ENCODE measurements at places on chromosomes 11 and 22. TPM values are rescaled to one million over a fixed set of nuclear protein-coding genes. Genes with fewer than 3 reads are reported as not detected.

Gene BCO2
- total RNA-seq: 24.5 TPM

Gene XKR3
- not detected for total RNA-seq

Gene EMID1
- total RNA-seq: 9.4 TPM

Gene CYB561A3
- 19.6 TPM for total RNA-seq

Gene GRM5
- total RNA-seq: 0.53 TPM

Gene MUC2
- not detected for total RNA-seq

GRCh38 chr11:32508780-32509179 lies 73.4 kb upstream of the WT1 start:
- no peak for DNase-seq

DNA sequence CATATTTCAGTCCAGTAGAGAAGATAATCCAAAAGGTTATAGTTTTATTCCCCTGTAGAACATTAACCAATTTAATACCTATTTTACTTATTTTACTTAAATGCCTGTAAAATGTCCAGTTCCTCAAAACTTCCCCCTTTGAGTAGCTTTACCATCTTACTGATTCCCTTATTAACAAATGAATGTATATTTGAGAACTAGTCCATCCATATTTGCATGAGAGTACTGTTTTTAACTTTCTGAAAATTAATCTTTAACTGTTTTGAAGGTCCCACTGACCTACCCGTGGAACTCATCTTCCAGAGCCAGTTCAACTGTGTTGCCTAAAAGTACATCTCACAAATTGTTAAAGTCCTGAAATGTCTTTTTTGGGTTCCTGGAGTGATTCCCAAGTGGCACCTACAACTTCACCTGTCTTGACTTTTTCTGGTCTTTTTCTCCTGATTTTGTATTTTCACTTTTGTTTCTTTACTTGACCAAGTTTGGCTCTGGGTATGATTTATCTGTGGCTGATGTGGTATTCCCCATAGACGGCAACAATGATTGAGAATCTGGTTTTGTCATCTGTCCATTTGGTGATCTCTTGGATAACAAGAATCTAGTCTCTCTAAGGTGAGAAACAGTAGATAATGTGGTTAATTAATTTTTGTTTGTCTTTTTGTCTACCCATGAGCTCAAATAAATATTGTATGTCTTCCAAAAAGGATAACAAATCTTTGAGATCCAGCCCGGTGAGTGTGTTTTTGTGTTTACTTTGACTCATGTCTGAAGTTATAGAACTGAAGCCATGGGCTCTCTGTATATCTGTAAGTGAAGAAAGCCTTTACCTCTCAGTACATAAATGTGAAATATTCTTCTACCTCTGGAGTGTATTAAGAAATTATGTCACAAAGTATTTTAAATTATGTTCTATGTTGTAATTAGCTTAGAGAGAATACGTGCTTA lies 174.2 kb downstream of the ETS1 start:
- DNase-seq: no peak

DNA sequence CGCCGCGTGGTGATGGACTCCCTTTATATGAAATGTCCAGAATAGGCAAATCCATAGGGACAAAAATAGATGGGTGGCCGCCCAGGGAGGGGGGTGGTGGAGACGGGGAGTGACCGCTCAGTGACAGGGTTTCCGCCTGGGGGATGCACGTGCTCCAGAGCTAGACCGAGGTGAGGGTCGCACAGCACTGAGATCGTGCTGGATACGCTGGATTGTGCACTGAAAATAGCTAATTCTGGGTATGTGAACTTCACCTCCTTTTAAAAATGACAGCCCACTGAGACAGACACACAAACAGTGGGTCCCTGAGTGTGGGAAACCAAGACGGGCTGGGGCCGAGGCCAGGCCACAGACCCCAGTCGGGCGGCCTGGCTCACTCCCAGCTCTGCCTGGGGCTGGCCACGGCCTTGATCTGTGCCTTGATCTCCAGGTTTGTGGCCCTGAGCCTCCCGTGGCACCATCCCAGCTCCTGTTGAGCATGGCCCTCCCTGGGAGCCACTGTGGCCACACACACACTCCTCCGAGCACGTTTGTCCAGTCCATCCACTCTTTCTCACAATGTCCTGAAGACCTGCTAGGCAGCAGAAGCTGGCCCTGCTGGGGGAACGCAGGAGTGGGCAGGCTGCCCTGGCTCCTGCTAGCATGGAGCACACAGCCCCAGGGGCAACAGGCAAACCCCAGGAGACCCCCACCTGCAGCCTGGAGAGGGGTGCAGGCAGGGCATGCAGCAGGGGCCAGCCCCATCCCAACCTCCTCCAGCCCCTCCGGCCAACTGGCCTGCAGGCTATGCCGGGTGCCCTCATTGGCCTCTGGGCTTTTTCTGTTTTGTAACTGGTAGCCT lies 41.0 kb upstream of the TH start:
- no peak for DNase-seq

DNA sequence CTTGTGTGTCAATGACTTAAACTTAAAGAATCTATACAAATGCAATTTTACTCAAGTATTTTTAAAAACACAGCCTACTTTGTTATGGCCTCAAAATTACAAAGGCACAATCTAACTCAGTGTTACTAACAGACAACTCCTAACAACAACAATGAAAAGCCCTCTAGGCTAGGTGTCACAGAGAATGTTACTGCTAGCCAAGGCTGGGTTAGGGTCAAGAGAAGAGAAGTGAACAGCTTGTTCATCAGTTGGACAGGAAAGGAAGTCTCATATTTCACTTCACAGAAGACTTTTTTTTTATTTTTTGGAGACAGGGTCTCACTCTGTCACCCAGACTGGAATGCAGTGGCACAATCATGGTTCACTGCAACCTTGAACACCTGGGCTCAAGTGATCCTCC lies 26.0 kb downstream of the CLDN25 start:
- DNase-seq: no peak

- DNase-seq: no peak
Measured at GRCh38 chr22:17990147-17990546, 34.2 kb downstream of the MICAL3 start.

GRCh38 chr22:43185860-43186261 lies 1.1 kb downstream of the TTLL12 start:
- no peak for DNase-seq

DNA sequence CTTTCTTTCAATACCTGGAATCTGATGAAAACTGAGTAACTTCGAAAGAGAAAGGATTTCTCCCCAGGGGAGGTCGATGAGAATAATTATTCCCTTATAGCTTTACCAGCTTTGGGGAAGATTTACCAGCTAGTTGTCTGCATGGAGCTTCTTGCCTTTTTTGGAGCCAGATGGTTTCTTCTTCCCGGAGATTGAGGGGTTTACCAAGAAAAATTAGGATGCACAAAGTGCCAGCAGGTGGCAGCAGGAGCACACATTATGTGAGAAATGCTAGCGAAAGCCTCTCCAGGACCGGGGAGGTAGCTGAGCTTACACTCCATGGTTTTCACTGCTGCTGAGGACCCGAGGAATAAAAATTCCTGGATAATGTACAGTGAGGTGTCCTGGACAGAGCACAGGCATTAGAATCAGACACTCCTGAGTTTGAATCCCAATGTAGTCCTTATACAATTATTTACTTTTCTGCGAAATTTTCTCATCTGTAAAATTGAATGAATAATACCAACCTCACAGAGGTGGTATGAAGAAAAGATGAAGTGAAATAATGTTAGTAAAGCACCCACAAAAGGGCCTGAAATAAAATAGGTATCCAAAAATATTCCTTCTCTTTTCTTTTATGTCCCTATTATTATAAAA lies 46.0 kb upstream of the PARVA start:
- DNase-seq: peak; percentile 82

- no peak for DNase-seq
Measured at GRCh38 chr11:10601837-10602236, 33.4 kb upstream of the LYVE1 start.

DNA sequence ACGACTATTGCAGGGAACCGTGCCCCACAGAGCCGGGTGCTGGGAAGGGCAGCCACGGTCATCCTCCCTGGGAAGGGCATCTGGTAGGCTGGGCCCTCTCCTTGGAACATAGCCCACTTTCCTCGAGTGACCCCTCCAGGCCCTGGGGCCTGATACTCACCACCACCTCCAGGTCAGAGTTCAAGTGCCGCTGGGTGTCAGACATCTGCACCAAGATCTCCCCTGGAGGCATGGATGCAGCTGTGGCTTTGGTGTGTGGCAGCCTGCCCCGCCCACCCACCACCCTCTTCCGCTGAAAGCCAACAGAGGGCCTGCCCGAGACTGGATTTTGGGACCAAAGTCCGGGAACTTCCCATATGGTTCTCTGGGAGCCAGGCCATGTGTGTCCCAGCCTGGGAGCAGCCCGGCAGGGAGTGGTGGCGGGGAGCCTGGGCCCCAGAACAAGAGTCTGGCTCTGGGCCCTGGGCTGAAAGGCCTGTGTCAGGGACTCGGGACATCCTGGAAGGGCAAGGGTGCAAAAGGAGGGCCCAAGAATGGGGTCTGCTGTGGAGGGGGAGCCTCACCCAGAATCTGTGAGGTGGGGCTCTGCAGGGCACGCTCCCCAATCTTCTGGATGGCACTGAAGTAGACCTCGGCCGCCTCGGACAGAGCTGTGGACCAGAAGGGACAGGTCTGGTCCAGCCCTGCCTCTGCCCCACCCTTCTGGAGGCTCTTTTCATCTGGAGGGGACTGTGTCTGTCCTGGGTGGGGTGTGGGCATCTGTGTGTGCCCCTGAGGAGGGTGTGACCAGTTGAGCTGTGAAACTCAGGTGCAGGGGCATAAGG lies 2.6 kb downstream of the BAIAP2L2 start:
- no peak for DNase-seq

DNA sequence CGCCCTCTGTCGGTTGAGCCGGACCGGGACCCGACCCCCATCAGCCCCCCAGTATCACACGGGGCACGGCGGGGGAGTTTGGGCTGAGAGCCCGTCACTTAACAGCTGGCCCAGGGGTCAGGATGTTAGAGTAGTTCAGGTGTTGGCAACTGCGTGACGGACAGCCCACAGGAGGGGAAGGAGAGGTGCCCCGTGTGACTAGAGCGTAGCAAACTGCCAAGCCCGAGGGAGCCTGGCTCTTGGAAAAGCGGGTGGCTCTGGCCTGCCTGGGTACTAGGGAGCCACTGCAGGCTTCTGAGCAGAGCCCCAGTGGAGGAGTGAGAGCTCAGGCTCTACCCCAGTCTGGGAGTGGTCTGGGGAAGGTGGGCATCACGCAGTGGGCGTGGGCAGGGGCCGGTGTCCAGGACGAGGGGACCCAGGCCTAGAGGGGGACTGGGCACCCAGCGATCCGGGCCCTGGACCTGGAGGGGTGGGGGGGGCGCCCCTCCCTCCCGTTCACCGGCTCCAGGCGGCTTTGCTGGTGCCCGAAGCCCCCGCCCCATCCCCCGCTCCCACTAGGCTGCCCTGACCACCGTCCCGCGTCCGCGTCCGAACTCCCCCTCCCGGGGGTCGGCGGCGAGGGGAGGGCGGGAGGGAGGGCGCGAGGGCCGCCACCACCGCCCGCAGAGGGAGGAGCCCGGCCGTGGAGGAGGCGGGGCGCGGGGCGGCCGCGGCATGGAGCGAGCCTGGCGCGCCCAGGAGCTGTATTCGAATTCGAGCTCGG lies 24.4 kb downstream of the SHANK3 start:
- no peak for DNase-seq

- DNase-seq: no peak
Measured at GRCh38 chr11:65211293-65212105, 29.8 kb downstream of the CAPN1 start.

GRCh38 chr22:23829845-23830372 lies 8.9 kb downstream of the DERL3 start:
- DNase-seq: no peak

DNA sequence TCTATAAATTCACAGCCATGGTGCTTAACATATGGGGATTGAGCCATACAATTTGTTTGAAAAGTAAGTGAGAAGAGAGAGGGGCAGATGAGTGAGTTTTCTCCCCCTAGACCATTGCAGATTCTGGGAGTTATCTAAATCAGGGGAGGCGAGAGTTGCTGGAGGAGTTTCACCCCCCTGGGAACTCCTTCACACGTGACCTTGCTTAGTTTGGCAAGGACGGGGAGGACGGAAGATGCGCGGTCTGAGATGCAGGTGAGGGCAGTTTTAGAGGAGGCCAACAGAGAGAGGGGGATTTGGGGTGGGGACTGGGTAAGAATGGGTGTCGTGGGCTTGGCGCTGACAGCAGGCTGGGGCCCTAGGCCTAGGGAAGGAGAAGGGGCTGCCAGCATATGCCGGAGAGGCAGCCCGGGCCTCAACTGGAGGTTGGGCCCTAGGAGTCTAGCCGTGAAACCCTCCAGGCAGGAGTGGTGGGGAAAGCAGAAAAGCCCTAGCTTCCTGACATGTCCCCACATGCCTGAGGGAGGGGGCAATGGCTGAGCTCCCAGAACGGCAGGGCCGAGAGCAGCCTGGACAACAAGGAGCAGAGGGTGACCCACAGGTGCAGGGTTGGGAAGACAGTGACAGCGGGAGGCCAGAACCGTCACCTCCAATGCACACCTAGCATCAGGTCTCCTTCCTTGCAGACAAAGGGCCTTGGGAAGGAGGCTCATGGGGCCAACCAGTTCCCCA lies 63.9 kb downstream of the ELFN2 start:
- no peak for DNase-seq

GRCh38 chr22:37351232-37351631 lies 68.9 kb downstream of the CYTH4 start:
- DNase-seq: no peak

GRCh38 chr11:118659953-118660680 lies 19.3 kb downstream of the TREH start:
- no peak for DNase-seq

DNA sequence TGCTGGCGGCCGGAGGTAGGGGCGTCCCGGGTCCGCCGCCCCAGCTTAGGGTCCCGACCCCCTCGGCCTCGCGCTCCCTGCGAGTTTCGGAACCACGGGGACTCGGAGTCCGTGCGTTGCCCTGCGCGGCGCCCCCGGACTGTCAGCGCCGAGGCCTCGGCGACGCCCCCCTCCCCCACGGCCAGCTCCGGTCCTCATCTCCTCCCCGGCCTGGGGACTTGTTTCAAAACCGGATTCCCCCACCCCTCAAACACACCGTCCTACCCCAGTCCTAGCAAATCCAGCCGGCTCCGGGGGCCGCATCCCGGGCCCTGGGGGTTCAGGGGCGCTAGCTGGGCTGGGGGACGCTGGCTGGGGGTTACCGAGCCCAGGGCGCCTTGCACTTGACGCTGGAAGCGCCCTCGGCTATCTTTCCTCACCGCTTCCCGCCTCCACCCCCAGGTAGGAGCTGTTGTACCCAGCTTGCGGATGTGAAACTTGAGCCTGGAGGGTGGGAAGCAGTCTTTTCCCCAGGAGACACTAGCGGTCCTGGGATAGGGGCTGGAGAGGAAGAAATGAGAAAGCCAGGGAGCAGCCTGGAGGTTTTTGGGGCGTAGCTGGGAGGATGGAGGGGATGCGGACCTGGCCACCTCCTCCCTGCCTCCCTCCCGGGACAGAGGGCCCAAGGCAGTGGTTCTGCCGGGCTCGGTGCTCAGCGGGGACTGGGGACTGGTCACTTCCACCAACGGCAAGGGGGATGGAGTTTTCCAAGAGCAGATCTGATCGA lies 550 bp downstream of the FBLN1 start:
- no peak for DNase-seq
